ENCODE measurements at places on chromosomes 3 and 15. TPM values are rescaled to one million over a fixed set of nuclear protein-coding genes. Genes with fewer than 3 reads are reported as not detected.

The CLDN18 gene
- not detected for polyA plus RNA-seq

The OTOL1 gene
- polyA plus RNA-seq, result not detected

The CSTA gene
- 46.1 TPM for polyA plus RNA-seq

- peak; percentile 84 for DNase-seq
These were observed 1.2 kb downstream of the B2M start for GRCh38 chr15:44712346-44713005.

- no peak for DNase-seq
These were observed 16.7 kb upstream of the GPR160 start for GRCh38 chr3:170021083-170021482.

The SEMA3G gene
- 1.0 TPM for polyA plus RNA-seq

GRCh38 chr3:137343283-137343682, 385.5 kb downstream of the IL20RB start:
- DNase-seq, result no peak

The PLAAT1 gene
- polyA plus RNA-seq, result not detected

DNA sequence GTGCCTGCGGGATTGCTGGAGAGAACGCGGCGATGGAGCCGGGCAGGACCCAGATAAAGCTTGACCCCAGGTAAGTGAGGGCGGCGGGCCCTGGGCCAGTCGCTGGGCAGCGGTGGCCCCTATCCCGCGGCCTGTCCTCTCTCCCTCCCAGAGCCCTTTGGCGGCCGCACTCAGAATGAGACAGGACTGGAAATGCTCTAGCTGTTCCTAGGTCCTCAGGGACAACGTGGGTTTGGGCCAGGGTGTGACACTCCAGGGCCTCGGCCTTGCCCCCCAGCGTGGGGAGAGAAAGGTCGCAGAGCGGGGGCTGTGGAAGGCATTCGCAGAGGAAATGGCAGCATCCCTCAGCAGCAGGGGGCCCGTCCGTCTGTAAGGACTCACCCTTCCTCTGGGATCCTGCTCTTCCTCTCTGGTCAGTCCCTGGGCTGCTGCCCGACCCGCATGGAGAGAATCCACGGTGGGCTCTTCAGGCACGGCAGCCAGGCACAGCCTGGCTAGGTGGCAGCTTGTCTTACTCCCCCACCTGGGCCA, 412 bp downstream of the SLC51A start:
- DNase-seq, result no peak

DNA sequence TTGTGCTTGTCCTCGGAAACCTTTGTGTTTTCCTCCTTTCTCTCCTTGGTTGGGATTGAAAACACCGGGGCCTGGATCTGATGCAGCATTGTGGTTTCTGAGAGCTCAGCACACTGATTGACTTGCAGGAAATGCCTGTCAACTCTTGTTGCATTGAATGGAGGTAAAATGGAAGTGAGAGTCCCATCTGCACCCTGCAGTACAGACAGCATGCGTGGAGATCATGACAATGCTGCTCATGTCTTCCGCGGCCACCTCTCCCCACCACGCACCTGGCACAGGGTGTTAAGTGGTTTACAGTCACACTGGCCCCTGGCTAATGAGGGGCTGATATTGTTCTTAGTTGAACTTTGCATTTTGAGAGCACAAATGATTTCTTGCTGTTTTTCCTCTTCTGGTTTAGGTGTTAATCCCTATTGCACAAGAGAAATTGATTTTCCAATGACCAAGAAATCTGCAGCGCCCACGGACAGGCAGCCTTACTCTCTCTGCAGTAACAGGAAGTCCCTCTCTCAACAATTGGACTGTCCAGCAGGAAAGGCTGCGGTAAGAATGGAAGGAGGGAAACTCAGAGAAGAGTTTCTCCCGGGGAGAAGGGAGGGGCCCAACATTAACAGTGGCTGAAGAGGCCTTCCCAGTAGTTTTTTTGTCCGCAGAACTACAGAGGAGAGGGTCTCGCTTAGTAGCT, 58.5 kb downstream of the STARD5 start:
- DNase-seq, result no peak

The TRPM1 gene
- not detected for polyA plus RNA-seq

The ARNT2 gene
- 1.9 TPM for polyA plus RNA-seq

All from spleen (tissue), 13 donors.